ENCODE measurements at places on chromosomes 13 and 19. TPM values are rescaled to one million over a fixed set of nuclear protein-coding genes. Genes with fewer than 3 reads are reported as not detected.
A peak's percentile ranks its signal among the peaks of the same experiment; 100 is the strongest.

The ELANE gene
- total RNA-seq, result 0.55 TPM

The EBI3 gene
- total RNA-seq, result 0.48 TPM

The MEDAG gene
- total RNA-seq, result 4.6 TPM

The NKG7 gene
- total RNA-seq, result 2.7 TPM

The SBSN gene
- not detected for total RNA-seq

GRCh38 chr13:24459234-24459633 is 53.3 kb downstream of the PARP4 start:
- H3K4me1 ChIP-seq, result no peaks in the 10 kb centered on the region
- no peak for DNase-seq
- H3K4me3 ChIP-seq, result no peak overlapping the region
- no peaks in the 10 kb centered on the region for H3K27me3 ChIP-seq

- no peaks in the 10 kb centered on the region for H3K36me3 ChIP-seq
- peaks cover 6% of the 10 kb centered on the region for H3K27me3 ChIP-seq
- DNase-seq, result peak; percentile 4
- no peak overlapping the region for H3K27ac ChIP-seq
These were observed 81.6 kb upstream of the TM9SF2 start for GRCh38 chr13:99419591-99420243.

GRCh38 chr13:84684048-84684662 is 801.9 kb upstream of the SLITRK1 start:
- H3K36me3 ChIP-seq, result no peaks in the 10 kb centered on the region
- H3K4me1 ChIP-seq, result no peaks in the 10 kb centered on the region
- DNase-seq, result no peak
- H3K4me3 ChIP-seq, result no peak overlapping the region
- no peak overlapping the region for H3K27ac ChIP-seq
- H3K27me3 ChIP-seq, result no peaks in the 10 kb centered on the region

GRCh38 chr13:42350141-42350540 is 78.2 kb downstream of the AKAP11 start:
- H3K4me1 ChIP-seq, result no peaks in the 10 kb centered on the region
- no peak overlapping the region for H3K4me3 ChIP-seq
- no peak overlapping the region for H3K27ac ChIP-seq
- DNase-seq, result no peak
- no peaks in the 10 kb centered on the region for H3K27me3 ChIP-seq
